ENCODE measurements at places on chromosomes 11 and 22. TPM values are rescaled to one million over a fixed set of nuclear protein-coding genes. Genes with fewer than 3 reads are reported as not detected.

DNA sequence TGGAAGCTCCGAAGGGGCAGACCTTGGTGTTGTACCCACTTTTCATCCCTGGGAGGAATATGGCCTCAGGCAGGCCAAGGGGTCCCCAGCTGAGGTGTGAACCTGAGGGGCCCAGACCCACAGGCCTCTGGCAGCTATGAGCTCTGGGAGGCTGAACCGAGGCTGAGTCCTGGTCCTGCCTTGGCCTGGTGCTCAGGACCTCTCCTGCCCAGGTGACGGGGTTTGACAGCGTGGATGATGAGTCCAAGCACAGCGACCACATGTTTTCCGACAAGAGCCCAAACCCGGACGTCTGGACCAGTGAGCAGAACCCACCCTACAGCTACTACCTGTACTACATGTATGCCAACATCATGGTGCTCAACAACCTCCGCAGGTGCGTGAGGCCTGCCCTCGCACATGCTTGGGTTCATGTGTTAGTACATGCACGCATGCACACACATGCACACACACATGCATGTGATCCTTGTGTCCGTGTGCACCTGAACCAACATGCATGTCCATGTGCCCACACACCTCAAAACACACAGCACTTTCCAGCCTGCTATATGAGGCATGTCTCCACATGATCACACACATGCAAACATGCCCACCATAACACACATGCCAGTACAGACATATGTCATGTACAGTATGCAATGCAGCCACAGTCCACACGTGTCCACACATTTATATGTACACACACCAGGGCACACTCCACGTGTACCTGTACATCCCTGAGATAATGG lies 40.9 kb downstream of the RNF141 start:
- H3K27ac ChIP-seq: no peak overlapping the region
- H3K27me3 ChIP-seq: no peaks in the 10 kb centered on the region
- no peak for DNase-seq
- H3K4me1 ChIP-seq: 0 out of 2 replicates have a peak, but pooled peaks cover 2% of the 10 kb centered on the region

DNA sequence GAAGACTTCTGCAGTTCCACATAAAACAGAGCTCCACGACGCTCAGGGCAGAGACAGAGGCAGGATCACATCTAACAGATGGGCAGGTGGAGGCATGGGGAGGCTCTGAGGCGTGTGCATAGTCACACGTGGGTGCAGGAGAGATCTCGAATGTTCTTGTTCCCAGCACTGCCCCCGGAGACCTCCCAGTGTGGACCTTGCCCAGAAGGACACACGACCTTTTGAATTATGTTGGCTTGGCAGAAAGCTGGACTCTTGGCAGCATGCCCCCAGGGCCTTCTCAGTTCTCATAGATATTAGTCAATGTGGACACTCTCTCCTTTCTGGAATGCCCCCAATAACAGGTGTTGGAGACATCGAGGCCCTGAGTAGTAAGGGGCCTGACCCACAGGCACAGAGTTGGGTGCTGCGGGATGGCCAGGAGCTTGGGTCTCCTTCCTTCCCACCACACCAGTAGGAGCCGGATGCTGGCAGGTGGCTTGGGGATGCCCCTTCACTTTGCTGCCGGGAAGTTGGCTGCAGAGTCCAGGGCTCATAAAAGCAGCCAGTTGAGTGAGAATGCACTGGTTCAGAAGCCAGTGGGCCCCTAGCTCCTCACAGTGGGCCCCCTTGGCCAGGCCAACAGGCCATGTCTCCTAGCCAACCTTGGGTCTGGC lies 12.1 kb downstream of the MYEOV start:
- H3K4me3 ChIP-seq: no peak overlapping the region
- no peaks in the 10 kb centered on the region for H3K27me3 ChIP-seq
- no peaks in the 10 kb centered on the region for H3K4me1 ChIP-seq
- H3K27ac ChIP-seq: no peak overlapping the region
- no peaks in the 10 kb centered on the region for H3K36me3 ChIP-seq

- H3K27me3 ChIP-seq: no peaks in the 10 kb centered on the region
- H3K4me3 ChIP-seq: no peak overlapping the region
- DNase-seq: no peak
- no peaks in the 10 kb centered on the region for H3K36me3 ChIP-seq
- no peaks in the 10 kb centered on the region for H3K4me1 ChIP-seq
Observed at GRCh38 chr22:26811647-26811992, 154.2 kb downstream of the MIAT start.

MPZL2 gene
- total RNA-seq: 0.55 TPM

RFPL2 gene
- not detected for total RNA-seq

Measured in H9 (cell line).